ENCODE measurements at places on chromosomes 7 and 10.

- no peaks in the 10 kb centered on the region for H3K4me1 ChIP-seq
- H3K27ac ChIP-seq = no peak overlapping the region
- no peaks in the 10 kb centered on the region for H3K27me3 ChIP-seq
- H3K4me3 ChIP-seq = no peak overlapping the region
- no peaks in the 10 kb centered on the region for H3K36me3 ChIP-seq
Observed at GRCh38 chr7:7720750-7721621, 2.6 kb upstream of the RPA3 start.

- H3K36me3 ChIP-seq = no peaks in the 10 kb centered on the region
- no peak overlapping the region for H3K27ac ChIP-seq
- H3K4me1 ChIP-seq = peaks cover 2% of the 10 kb centered on the region
- no peaks in the 10 kb centered on the region for H3K27me3 ChIP-seq
- H3K4me3 ChIP-seq = no peak overlapping the region
Observed at GRCh38 chr10:103921750-103922195, 3.8 kb upstream of the STN1 start.

GRCh38 chr10:96017191-96017687, 26.1 kb upstream of the CCNJ start:
- H3K27me3 ChIP-seq = peaks cover 8% of the 10 kb centered on the region
- H3K27ac ChIP-seq = no peak overlapping the region
- peak; percentile 54 for DNase-seq
- H3K4me1 ChIP-seq = no peaks in the 10 kb centered on the region

GRCh38 chr10:3142146-3142875, 30.3 kb downstream of the PITRM1 start:
- no peak overlapping the region for H3K4me3 ChIP-seq
- H3K27ac ChIP-seq = no peak overlapping the region
- DNase-seq = no peak
- peaks cover 80% of the 10 kb centered on the region for H3K36me3 ChIP-seq
- H3K27me3 ChIP-seq = no peaks in the 10 kb centered on the region

DNA sequence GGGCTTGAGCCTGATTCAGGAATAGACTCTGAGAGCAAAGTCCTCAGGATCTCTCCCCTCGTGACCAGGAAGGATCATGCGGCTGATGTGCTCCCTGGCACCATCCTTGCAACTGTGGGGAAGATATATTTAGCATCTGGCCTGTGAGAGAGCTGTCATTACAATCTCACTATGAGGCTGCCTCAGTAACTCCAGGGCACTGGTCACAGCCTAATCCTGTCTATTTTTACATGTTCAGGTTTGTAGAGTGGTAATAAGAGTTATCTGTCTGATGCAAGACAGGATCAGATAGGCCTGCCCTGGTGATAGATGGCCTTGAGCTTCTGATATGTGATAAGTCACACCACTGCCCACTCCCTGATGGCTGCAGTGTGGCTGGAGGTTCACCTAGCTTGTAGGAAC, 50.7 kb downstream of the PPP1R3C start:
- H3K36me3 ChIP-seq = no peaks in the 10 kb centered on the region

DNA sequence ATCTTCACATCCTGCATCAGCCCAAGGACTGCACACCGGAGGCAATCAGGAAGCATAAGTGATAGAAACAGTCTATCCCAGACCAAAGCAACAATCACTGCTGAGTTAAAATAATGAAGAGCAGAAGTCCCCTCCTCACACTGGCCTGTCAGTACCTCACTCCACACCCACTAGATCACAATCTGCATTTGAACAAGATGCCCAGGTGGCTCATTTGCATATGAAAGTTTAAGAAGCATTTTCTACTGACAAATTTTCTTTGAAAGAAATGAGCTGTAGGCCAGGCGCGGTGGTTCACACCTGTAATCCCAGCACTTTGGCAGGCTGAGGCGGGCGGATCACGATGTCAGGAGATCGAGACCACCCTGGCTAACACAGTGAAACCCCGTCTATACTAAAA, 77.4 kb downstream of the CUL2 start:
- DNase-seq = no peak
- H3K36me3 ChIP-seq = peaks cover 14% of the 10 kb centered on the region
- H3K4me3 ChIP-seq = no peak overlapping the region
- H3K27ac ChIP-seq = no peak overlapping the region
- H3K4me1 ChIP-seq = peaks cover 4% of the 10 kb centered on the region

DNA sequence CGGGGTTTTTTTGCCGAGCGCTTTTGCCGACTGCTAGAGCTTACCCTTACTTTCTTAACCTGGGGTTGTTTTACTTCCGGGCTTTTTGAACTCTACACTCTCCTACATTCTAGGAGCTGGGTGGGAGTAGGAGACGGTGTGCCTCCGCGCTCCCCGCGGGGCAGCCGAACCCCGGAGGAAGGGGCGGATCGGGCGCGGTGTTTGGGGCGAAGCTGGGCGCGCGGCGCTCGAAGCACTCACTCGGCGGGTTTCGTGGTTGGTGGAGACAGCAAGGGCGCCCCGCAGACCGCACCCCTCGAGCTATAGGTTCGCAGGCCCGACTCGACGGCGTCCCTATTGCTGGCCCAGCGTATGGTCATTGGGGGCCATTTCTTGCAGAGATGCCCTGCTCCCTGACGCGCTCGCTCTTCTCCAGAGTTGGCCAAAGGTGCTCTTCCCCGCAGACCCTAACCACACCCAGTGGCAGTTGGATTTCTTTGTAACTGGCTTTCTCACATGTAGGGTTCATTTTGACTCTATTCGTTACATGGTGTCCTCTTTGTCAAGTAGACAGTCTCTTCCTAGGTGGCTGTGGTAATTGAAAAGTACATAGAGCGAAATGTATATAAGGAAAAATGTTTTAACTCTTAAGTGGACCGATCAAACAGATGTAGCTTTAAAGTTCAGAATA, 364 bp downstream of the ZNF518A start:
- peak overlapping the region; percentile 54 for H3K4me3 ChIP-seq
- DNase-seq = peak; percentile 72
- H3K36me3 ChIP-seq = peaks cover 2% of the 10 kb centered on the region
- peak overlapping the region; percentile 94 for H3K27ac ChIP-seq

DNA sequence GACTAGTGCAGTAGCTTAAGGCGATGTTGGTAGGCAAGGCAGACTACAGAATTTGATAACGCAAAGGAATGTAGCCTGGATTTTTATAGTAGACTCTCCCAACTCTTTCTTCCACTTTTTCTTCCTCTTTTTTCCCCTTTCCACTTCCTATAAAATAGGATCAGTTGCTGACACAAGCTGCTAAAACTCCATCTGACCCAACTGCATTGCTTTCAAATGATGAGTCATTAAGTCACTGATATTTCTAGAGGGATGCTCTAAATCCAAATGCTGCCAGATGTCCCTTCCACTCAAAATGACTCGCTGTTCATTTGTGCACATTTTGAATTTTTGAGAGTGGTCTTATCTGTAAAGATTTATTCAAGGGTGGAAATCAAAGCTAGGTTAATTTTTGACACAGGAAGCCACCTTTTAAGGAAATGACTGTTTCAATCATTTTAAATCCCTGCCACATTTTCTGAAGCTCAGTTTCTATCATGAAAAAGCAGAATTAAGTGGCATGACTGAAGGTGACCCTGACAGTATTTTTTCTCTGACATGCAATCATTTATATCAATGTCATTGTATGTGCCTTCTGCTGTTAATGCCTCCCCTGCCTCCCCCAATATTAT, 25.8 kb upstream of the SFMBT2 start:
- H3K36me3 ChIP-seq = no peaks in the 10 kb centered on the region
- no peak overlapping the region for H3K27ac ChIP-seq
- H3K4me1 ChIP-seq = no peaks in the 10 kb centered on the region
- H3K27me3 ChIP-seq = no peaks in the 10 kb centered on the region
- no peak overlapping the region for H3K4me3 ChIP-seq

- H3K27ac ChIP-seq = no peak overlapping the region
- H3K36me3 ChIP-seq = no peaks in the 10 kb centered on the region
- no peak overlapping the region for H3K4me3 ChIP-seq
- no peak for DNase-seq
Observed at GRCh38 chr7:23909426-23909825, 199.4 kb downstream of the STK31 start.

GRCh38 chr10:78404296-78404695, 370.6 kb downstream of the RPS24 start:
- H3K27me3 ChIP-seq = peaks cover 41% of the 10 kb centered on the region
- no peak for DNase-seq
- H3K4me1 ChIP-seq = peaks cover 7% of the 10 kb centered on the region
- H3K36me3 ChIP-seq = no peaks in the 10 kb centered on the region

GRCh38 chr7:55546814-55547213, 25.5 kb downstream of the VOPP1 start:
- 0 out of 2 replicates have a peak overlapping the region, but pooled peaks have one; percentile 5 for H3K27ac ChIP-seq
- H3K4me3 ChIP-seq = no peak overlapping the region
- H3K36me3 ChIP-seq = no peaks in the 10 kb centered on the region
- peak; percentile 79 for DNase-seq
- peaks cover 19% of the 10 kb centered on the region for H3K4me1 ChIP-seq

DNA sequence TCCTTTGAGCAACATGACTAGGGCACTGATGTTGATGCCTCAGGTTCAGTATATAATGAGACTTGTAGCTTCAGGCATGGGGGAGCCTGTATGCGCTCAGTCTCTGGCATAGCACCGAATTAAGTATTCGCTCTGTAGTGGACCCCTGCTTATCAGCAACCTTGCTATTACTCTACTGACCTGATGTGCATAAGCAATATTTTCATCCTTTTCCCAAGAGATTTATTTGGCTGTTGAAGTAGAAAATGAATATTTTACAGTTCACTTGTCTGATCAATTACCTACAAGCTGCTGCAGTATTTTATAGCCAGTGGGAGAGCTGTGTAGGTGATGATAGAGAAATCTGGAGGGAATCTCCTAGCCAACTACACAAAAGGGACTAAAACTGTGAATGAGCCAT, 781.6 kb upstream of the PHF14 start:
- no peak overlapping the region for H3K4me3 ChIP-seq
- no peaks in the 10 kb centered on the region for H3K36me3 ChIP-seq
- no peaks in the 10 kb centered on the region for H3K27me3 ChIP-seq
- DNase-seq = no peak
- no peaks in the 10 kb centered on the region for H3K4me1 ChIP-seq
- H3K27ac ChIP-seq = no peak overlapping the region

DNA sequence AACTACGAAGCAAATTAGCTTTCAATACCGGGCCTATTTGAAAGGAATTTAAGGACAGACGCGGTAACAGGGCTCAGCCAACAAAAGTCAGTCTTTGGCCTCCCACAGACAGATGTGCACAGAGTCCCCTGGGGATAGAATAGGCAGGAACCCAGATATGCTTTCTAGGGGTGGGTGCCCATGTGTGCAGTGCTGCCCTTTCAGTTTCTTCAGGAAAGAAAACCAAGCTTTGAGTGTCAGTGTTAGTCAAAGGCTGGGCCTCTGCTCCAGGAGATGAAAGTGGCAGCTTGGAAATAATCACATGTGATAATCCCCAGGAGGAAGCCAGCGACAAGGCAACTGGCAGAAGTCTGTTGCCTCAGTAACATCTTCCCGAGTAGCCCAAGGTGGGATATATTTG, 43.8 kb upstream of the CSTF2T start:
- H3K4me3 ChIP-seq = no peak overlapping the region
- H3K36me3 ChIP-seq = no peaks in the 10 kb centered on the region
- H3K27me3 ChIP-seq = no peaks in the 10 kb centered on the region
- H3K27ac ChIP-seq = no peak overlapping the region

- H3K27me3 ChIP-seq = no peaks in the 10 kb centered on the region
- no peaks in the 10 kb centered on the region for H3K36me3 ChIP-seq
- no peaks in the 10 kb centered on the region for H3K4me1 ChIP-seq
- H3K27ac ChIP-seq = peak overlapping the region; percentile 79
Observed at GRCh38 chr7:152462995-152463708, 27.3 kb upstream of the KMT2C start.

Data from IMR-90 (cell line).